ENCODE measurements at places on chromosomes 1 and 21.

GRCh38 chr1:90722874-90723589 is 5.9 kb upstream of the BARHL2 start:
- peaks cover 6% of the 10 kb centered on the region for H3K4me1 ChIP-seq
- H3K27ac ChIP-seq: no peak overlapping the region

GRCh38 chr1:29258189-29258975 is 22.1 kb downstream of the PTPRU start:
- H3K36me3 ChIP-seq: no peaks in the 10 kb centered on the region
- peaks cover 20% of the 10 kb centered on the region for H3K4me1 ChIP-seq
- H3K27ac ChIP-seq: no peak overlapping the region
- H3K4me3 ChIP-seq: no peak overlapping the region
- H3K27me3 ChIP-seq: no peaks in the 10 kb centered on the region

- no peaks in the 10 kb centered on the region for H3K36me3 ChIP-seq
- no peaks in the 10 kb centered on the region for H3K4me1 ChIP-seq
- no peak overlapping the region for H3K4me3 ChIP-seq
Measured at GRCh38 chr1:204792354-204792692, 78.3 kb upstream of the NFASC start.

DNA sequence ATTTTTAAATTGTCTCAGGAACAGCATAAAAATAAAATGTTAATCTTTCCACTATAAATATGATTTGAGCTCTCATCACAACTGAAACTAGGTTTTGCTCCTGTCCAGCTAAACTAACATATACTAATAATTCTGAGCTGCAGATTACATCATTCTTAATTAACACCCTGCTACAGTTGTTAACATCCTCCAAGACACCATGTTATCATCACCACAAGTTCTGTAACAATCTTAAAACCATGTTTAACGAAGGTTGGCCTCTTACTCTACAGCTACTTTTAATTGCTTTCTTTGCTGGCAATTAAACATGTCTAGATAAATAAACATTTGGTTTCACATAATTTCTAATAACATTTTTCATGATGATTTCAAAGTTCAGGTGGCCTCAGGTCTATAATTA is 240.9 kb downstream of the FAF1 start:
- no peaks in the 10 kb centered on the region for H3K4me1 ChIP-seq
- DNase-seq: no peak
- H3K27me3 ChIP-seq: no peaks in the 10 kb centered on the region
- H3K36me3 ChIP-seq: no peaks in the 10 kb centered on the region
- H3K27ac ChIP-seq: no peak overlapping the region

GRCh38 chr1:25898223-25899015 is 7.8 kb downstream of the STMN1 start:
- H3K36me3 ChIP-seq: no peaks in the 10 kb centered on the region
- peak overlapping the region; percentile 28 for H3K27ac ChIP-seq
- no peak overlapping the region for H3K4me3 ChIP-seq
- H3K4me1 ChIP-seq: peaks cover 34% of the 10 kb centered on the region
- DNase-seq: no peak

DNA sequence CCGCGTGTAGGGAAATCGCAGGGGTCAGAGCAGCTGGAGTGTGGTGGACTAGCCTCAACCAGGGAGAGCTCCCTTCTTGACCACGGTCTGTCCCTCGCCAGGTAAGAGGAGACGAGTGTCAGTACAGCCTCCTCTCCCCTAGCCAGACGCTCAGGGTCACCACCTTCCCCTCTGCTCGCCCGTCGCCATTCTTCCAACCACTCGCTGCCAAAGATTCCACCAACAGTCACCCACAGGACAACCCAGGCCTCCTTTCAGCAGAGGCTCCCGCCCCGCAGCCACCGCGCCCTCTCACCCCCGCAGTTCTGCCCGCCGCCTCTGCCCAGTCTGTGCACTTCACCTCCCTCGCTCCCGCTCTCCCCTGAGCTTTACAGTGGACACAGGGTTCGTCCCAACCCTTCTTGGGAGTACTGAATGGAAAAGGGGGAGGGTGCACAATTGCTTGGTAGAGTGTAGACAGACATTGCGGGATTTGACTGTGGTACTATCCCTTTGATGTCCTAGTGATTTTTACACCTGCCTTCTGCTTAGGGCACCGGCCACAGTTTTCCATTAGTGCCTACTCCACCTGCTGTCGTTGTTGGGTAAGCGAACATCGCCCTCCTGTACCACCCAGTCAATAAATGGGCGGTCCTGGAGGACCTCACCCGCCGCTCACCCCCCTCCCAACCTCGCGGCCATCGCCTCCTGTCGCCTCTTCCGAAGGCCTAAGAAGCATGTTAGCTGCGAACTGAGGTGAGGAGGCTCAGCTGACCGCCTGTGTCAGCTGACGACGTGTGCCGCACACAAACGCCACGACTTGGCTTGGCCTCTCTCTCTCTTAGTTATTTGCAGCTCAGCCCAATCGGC is 9.2 kb upstream of the NBPF11 start:
- H3K27me3 ChIP-seq: no peaks in the 10 kb centered on the region
- H3K36me3 ChIP-seq: no peaks in the 10 kb centered on the region
- peak overlapping the region; percentile 34 for H3K4me3 ChIP-seq
- no peak for DNase-seq
- H3K27ac ChIP-seq: no peak overlapping the region

- no peaks in the 10 kb centered on the region for H3K27me3 ChIP-seq
- no peaks in the 10 kb centered on the region for H3K4me1 ChIP-seq
- H3K36me3 ChIP-seq: no peaks in the 10 kb centered on the region
- peak; percentile 72 for DNase-seq
Measured at GRCh38 chr1:160830321-160831153, 32.1 kb downstream of the CD244 start.

DNA sequence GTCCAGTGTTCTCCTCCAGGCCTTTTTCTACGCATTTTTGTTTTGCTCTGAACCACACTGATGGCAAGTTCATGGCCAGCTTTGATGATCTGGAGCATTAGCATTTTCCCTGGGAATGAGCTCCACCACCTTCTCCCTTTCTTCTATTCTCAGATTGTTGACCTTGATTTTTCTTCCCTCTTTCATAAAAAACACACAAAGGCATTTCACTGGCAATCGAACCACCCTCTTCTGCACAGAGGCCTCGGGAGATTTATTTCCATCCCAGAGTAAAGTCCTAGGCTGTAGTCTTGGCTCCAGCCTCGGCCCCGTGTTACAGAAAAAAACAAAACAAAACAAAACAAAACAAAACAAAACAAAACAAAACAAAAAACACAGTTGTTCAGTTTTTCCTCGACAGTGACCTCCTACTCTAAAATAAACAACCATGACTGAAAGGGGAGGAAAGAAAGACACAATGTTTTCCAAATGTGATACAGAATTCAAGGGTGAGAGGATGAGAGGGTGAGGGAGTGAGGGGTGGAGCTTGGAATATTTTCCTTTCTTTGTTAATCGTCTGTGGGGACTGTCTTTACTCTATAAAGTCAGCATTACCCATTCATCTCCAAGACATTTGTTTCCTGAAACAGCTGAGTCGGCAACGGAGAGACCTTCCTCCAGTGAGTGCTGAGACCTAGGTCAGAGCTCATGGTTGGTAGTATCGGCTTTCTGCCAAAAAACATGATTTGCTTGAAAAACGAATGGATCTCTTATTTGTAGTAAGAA is 29.8 kb upstream of the RNF186 start:
- no peaks in the 10 kb centered on the region for H3K27me3 ChIP-seq
- H3K4me1 ChIP-seq: peaks cover 13% of the 10 kb centered on the region
- no peaks in the 10 kb centered on the region for H3K36me3 ChIP-seq
- no peak overlapping the region for H3K4me3 ChIP-seq

DNA sequence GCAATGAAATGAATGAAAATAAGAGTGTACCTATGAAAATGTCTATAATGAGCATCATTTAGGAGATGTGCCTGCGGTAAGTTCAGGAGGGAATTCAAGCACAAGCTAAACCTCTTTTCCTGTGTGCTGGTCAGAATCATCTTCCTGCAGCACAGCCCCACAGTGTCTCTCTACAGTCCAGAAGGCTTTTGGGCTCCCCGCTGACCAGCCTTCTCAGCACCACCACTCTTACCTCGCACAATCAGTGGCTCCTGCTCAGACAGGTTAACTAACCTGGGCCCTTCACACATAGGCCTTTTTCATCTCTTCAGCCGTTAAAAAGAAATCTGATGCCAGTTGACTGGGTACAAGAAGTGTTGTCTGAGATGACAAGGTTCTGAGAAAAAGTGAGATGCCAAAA is 57.7 kb downstream of the LRRC8C start:
- H3K27me3 ChIP-seq: no peaks in the 10 kb centered on the region
- no peak overlapping the region for H3K27ac ChIP-seq
- H3K36me3 ChIP-seq: no peaks in the 10 kb centered on the region

DNA sequence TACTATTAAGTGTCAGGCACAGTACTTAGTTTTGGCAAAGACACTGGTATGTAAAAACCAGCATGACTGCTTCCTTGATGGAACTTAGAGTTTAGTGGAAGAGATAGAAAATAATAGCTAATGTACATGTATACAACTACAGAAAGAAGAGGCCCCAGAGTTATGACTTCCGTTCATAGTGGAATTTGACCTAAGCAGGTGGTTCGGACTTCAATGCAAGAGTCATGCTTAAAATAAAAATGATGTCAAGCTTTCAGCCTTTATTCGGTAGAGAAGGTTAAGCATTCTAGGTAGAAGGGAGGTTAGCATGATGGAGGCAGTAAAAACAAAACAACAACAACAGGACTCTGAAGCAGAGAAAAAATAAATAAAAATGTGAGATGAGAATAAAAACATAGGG is 165.9 kb downstream of the KCNT2 start:
- no peak overlapping the region for H3K27ac ChIP-seq
- no peak for DNase-seq

GRCh38 chr1:203166192-203166940 is 9.3 kb downstream of the MYBPH start:
- no peaks in the 10 kb centered on the region for H3K36me3 ChIP-seq
- H3K27me3 ChIP-seq: no peaks in the 10 kb centered on the region
- DNase-seq: peak; percentile 73
- H3K4me3 ChIP-seq: no peak overlapping the region
- H3K27ac ChIP-seq: no peak overlapping the region

DNA sequence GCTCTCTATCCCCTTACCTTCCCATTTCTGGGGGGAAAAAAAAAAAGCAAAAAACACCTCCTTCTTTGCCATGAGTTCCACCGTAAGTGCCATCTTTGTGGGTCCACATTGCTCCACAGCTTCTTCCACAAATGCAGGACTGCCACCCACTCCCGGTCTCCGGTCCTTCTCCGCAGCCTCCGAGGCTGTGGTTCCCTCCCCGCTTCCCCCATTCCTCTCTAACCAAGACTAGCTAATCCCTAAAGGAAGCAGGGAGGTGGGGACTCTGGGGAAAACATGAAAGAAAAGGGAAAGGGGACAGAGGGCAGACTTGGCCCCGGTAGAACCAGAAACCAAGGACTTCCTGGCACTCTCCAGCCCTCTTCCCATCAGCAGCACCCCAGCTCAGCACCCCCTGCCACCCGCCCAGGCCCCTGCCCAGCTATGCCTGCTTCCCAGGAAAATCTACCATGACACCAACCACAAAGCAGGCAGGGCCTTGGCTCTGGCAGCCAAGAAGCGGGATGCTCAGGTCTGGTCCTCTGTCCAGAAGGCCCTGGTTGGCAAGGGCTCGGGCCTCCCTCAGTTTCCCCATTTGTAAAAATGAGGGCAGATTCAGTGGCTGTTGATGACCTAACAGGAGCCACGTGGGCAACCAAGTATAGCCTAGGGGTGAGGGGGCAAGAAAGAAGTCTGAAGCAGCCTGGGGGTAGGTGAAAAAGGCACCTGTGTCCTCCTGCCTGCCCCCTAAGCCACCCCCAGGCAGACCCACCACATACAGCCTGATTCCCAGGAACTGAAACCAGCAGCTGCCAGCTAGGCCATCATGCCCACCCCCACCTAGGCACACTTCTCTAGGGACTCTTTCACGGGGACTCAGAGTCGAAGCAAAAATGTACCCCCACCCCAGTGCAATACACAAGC is 2.5 kb downstream of the EPHA2 start:
- DNase-seq: no peak
- peak overlapping the region; percentile 30 for H3K27ac ChIP-seq
- H3K4me1 ChIP-seq: peaks cover 7% of the 10 kb centered on the region
- H3K27me3 ChIP-seq: no peaks in the 10 kb centered on the region

DNA sequence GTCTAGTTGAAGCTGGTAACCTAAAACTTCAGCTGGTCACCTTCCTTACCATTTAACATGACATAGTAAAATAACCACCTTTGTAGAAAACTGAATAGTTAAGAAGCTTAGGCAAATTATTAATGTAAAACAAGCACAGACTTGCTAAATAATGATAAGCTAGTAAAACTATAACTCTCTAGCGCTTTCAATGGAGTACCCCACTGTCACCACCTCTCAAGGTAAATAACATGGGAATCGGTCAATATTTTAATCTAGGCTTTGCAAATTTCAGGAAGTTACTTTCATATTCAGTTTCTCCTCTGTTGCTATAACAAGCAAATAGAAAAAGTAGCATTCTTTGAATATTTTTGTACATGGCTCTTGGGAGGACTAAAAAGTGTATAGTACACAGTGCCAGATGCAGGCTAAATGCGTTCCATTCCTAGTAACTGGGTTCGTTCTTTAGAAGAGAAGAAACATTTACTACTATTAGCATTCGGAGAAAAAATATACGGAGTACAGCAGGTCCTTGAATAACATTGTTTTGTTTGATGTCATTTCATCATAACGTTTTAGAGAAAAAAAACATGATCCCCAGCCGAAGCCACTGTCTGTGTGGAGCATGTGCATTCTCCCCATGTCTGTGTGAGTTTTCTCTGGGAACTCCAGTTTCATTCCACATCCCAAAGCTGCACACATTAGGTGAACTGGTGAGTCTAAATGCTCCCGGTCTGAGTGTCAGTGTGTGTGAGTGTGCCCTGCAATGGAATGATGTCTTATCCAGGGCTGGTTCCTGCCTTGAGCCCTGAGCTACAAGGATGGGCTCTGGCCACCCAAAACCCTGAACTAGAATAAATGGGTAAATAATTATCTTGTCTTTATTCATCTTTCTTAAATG is 52.5 kb downstream of the EPRS1 start:
- H3K27me3 ChIP-seq: no peaks in the 10 kb centered on the region
- no peak overlapping the region for H3K4me3 ChIP-seq
- no peaks in the 10 kb centered on the region for H3K36me3 ChIP-seq
- DNase-seq: no peak

DNA sequence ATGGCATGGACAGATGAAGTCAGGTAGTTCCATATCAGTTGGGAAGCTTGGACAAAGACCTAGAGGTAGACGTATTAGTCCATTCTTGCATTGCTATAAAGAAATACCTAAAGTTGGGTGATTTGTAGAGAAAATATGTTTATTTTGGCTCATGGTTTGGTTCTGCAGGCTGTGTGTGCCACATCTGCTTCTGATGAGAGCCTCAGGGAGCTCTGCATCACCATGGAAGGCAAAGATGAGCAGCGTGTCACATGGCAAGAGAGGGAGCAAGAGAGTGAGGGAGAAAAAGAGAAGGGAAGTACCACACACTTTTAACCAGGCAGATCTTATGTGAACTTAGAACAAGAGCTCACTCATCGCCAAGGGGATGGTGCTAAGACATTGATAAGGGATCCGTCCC is 9.0 kb downstream of the TSACC start:
- no peaks in the 10 kb centered on the region for H3K27me3 ChIP-seq
- no peak for DNase-seq
- H3K4me1 ChIP-seq: no peaks in the 10 kb centered on the region
- H3K4me3 ChIP-seq: no peak overlapping the region

- H3K27ac ChIP-seq: no peak overlapping the region
- no peaks in the 10 kb centered on the region for H3K27me3 ChIP-seq
- no peak for DNase-seq
- no peak overlapping the region for H3K4me3 ChIP-seq
- H3K36me3 ChIP-seq: no peaks in the 10 kb centered on the region
Measured at GRCh38 chr1:51268634-51269033, 32.6 kb downstream of the RNF11 start.

Measured in testis (tissue), 5 donors.